ENCODE measurements at places on chromosomes 7 and 10. TPM values are rescaled to one million over a fixed set of nuclear protein-coding genes. Genes with fewer than 3 reads are reported as not detected.

The AP1S1 gene
- total RNA-seq = 63.9 TPM

The TRPV5 gene
- not detected for total RNA-seq

The TAS2R4 gene
- total RNA-seq = 1.0 TPM

The MYH16 gene
- 0.32 TPM for total RNA-seq

The NME8 gene
- total RNA-seq = 0.89 TPM

The FZD8 gene
- 9.4 TPM for total RNA-seq

The FXYD4 gene
- 1.6 TPM for total RNA-seq

The ACSL5 gene
- total RNA-seq = 34.1 TPM

The VAX1 gene
- not detected for total RNA-seq

The SLC16A12 gene
- 0.43 TPM for total RNA-seq

The C10orf67 gene
- 0.14 TPM for total RNA-seq

The PNLIP gene
- 5.4 TPM for total RNA-seq

The C10orf90 gene
- total RNA-seq = 0.20 TPM

The ACSM6 gene
- not detected for total RNA-seq

The PRKAR2B gene
- 7.1 TPM for total RNA-seq

The SLC39A12 gene
- not detected for total RNA-seq

The SLC35B4 gene
- 10.7 TPM for total RNA-seq

The CYP26C1 gene
- 0.06 TPM for total RNA-seq

The TUBB8 gene
- not detected for total RNA-seq

The KCNIP2 gene
- total RNA-seq = 2.5 TPM

The ADRA2A gene
- total RNA-seq = 346 TPM

The FRAT2 gene
- 18.6 TPM for total RNA-seq
